ENCODE measurements at places on chromosomes 1 and 21. TPM values are rescaled to one million over a fixed set of nuclear protein-coding genes. Genes with fewer than 3 reads are reported as not detected.

CR1 gene
- total RNA-seq, result not detected

TBX19 gene
- 0.29 TPM for total RNA-seq

VHLL gene
- total RNA-seq, result not detected

GRCh38 chr21:46452710-46453109 is 6.0 kb upstream of the DIP2A start:
- DNase-seq, result no peak

- no peak for DNase-seq
These were observed 119.1 kb downstream of the ERG start for GRCh38 chr21:38379147-38379546.

VASH2 gene
- total RNA-seq, result 0.63 TPM

DNA sequence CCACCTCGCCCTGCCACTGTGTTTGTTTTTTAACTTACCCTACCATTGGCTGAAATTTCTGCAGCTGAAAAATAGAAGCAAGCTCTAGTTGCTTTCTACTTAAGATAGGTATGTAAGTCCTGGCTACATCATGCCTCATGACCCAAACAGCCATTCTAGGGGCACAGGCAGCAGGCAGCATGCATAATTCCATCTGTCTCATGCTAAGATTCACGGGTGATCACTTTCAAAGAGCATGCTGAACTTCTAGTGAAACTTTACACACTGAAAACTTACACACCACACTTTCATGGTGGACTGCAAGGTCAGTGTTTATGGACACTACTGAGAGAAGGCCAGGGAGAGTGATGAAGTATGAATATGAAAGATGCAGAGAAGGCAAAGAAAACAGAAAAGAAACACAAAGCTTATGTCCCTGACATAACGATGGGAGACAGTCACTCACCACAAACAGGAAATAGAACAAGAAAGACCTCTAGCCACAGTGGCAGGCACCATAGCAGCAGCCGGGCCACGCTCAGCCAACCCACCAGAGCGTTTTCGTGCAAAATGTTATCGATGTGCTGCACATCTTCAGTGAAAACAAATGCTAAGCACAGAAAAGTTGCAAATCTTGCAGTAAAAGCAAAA is 102.3 kb upstream of the TIAM1 start:
- no peak for DNase-seq

NBPF6 gene
- total RNA-seq, result not detected

- no peak for DNase-seq
These were observed 1.7 kb upstream of the TESK2 start for GRCh38 chr1:45492691-45493090.

TEX38 gene
- not detected for total RNA-seq

Measured in epithelial cell of proximal tubule (primary cell).